ENCODE measurements at places on chromosomes 5 and 9.

DNA sequence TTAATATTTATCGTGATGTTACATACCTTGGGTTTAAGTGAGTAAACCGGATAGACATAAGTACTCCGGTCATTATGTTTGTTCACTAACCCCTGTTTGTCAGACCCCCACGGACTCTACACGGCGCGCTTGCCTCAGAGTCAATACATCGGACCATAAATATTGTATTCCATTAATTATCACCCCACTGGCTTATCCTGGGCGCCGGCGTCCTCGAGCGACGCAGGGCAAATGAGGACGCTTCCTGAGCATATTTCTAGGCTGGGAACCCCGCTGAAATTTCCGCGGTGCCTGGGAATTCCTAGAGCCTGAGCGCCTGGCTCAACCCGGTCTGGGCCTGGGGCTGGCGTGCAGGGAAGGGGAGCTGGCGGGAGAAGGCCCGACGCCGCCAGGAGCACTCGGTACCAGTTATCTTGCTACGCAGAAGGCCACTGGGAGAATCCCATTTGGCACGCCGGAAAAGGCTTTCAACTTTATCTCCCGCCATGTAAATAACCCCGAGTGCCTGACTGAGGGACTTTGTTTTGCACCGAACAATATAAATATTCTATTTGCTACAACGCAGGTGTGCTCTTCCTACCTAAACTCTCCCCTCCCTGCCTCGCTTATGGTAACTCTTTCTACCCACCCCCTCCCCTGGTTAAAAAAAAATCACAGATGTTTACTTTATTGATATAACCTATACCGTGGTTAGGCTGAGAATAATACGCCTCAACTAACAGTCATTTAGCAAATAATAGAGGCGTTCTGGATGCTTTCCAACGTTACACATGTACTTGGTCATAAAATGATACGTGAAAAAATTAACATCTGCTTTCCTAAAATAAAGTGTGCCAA is 19.4 kb downstream of the NR2F1 start:
- DNase-seq = no peak

GRCh38 chr9:72440378-72440777 is 75.4 kb upstream of the ZFAND5 start:
- DNase-seq = no peak

DNA sequence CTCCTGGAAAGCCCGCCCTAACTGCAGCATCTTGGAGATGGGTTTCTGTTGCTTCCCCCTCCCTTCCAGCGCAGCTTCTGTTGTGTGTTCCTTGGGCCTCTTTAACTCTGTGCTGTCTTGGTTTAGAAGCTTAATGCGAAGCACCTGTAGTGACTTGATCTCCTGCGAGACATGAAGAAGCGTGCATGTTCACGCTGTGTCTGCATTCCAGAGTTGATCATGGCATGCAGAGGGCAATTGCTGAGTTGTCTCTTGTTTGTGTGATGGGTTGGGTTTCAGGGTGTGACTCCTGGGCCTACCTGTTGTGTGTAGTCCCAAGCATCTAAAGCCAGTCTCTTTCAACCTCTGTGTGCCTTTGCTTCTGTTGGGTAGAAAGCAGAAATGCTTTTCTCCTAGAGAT is 155.6 kb downstream of the SMARCA2 start:
- no peak for DNase-seq

DNA sequence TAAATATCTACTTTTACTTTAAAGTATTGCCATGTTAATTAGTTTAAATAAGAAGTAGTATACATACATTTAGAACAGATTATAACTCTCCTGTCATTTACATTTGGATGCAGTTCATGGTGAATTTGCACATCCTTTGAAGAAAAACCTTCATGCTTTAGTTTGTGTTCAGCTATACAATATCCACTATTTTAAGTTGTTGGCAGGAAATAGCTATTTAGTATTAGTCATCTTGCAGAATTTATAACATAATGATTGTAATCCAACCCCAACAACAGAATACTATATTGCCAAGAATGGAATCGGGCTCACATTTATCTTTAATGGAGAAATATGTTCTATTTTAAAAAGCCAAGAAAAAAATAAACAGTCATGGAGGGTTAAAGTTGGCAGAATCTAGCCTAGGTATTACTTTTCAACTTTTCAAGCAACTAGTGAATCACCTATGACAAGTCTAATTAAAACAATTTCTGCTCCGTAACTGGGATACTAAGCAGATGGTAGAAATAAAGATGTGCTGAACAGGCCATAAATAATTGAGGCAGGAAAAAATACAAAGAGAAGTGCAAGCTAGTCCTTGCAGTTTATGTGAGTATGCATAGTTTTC is 1170.6 kb upstream of the NUDT12 start:
- no peak for DNase-seq

DNA sequence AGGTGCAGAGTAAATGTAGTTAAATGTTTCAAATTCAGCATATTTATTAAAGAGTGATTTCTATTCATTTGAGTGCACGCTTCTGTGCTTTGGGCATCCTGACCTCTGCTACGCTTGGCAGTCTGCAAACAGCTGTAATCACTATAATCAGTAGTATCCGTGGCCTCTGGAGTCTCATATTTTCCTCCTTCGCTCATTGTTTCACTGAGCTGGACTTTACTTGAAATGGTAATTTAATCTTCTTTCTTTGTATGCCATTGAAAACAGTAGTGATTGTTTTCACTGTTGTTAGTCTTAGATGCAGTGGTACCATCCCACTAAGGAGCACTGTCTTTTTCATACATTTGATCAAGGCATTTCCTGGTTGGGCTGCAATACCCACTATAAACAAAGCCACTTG is 43.5 kb upstream of the CAVIN4 start:
- no peak for DNase-seq

DNA sequence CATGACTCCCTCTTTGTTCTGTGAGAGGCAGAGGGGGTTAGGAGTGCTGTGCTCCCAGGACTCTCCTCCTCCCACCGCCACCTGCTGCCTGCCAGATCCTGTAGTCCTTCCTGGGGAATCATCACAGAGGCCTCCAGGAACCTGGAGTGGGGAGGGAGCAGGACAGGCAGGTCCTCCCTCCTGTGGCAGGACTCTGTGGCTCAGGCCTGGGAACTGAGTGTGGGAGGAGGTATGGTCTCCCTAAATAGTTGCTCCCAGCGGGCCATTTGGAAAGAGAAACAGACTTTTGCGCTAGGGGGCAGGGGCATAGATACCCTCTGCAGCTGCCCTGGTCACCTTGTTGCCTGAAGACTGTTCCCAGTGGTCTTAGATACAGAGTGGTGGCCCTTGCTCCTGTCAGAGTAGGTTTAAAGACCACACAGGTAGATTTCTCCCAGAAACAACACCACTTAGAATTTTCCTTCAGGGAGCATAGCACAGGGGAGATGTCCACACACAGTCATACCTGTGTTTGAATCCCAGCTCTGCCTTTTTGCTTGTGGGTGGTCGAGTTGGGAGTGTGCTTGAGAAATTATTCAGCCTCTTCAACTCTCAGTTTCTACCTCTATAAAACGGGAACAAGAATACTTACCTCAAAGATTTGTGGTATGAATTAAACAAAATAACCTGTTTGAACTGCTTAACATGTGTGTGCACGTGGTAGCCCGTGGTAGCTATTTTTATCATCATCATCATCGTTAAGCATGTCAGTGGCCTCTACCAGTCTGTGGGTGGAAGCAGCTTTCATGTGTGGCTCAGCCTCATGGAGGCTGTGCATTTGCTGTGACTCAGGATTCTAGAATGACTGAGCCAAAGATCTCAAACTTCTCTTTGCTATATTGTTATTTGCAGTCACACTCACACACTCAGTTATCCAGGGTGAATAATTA is 55.8 kb downstream of the SLC22A5 start:
- DNase-seq = no peak

All from chondrocyte (in vitro differentiated cells).